Fibroblast of skin of right biceps (primary cell): ENCODE measurements at places on chromosomes 11 and 22.

DNA sequence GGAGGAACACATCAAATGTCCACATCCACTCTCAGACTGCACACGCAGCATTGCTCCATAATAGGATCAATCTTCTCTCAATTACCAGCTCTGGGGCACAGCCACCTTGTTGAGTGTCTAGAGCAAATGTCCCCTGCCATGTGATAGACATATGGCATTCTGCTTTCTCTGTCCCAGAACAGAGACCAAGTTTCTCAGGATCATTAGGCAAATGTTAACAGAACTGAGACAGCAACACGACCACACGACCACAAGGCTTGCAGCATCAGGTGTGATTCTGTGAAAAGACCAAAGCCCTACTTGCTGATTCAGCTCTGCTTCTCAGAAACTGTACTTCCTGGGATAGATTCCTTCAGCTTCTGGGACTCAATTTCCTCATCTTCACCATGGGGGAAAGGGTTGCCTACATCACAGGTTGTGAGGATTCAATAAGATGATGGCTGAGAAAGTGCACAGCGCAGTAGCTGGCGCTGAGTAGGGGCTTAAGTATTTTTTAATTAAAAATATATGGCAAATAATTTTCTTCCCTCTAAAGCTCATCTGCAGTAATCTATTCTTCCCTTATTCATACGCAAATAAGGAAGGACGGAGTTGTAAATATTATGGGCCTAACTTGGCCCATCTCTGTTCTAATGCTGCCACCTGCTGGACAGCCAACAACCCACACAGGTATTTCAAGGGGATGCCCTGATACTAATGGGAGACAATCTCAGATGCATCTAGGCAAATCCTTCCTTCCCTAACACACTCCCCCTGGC lies 54.3 kb upstream of the USP47 start:
- peak; percentile 69 for DNase-seq

DNA sequence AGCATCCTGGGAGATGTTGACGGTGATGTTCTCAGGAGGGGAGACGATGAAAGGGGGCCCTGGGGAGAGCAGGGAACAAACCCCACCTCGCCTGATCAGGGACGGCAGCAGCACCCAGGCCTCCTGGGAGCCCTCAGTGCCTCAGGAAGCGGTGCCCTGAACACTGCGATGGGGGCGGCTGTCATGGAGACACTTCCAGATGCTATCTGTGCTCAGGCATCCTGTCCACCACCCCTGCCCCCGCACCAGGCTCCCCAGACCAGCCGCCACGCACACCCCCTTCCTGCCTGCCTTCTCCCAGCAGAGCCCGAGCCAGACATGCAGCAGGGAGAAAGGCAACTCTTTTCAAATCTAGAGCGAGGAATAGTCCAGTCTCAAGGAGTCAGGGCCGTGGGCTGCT lies 20.6 kb downstream of the IGSF9B start:
- no peak for DNase-seq

DNA sequence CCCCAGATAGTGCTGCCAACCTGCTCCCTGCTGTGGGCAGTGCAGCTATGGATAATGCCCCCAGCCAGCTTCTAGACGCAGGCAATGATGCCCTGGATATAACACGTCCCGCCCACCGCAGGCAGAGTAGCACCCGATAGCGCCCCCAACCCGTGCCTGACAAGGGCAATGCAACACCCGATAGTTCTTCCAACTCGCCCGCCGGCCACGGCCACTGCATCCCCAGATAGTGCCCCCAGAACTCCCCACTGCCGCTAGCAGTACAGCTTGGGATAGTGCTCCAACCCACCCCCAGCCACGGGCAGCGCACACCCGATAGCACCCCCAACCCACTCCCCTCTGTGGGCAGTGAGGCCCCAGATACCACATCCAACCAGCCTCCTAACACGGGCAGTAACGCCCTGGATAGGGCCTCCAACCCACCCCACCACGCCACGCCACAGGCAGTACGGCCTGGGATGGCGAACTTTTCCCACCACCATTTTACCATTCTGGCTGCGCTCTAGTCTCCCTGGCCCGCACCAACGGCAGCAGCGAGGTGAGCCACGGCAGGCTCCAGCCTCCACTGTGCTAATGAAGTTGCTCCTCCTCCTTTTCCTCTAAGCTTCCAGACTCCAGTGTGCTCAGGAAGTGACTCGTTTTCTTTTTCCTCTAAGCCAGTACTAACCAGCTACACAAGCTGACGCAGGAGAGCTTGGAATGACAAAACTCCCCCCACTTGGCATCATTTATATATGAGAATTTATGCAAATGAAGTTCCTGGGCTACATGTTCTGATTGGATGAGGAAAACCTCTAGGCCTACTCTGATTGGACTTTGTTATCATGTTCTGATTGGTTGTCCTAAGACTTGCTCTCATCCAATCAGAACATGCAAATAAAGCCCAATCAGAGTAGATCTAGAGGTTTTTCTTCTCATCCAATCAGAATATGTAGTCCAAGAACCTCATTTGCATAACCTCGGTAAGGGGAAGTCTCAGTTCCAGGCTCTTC lies 3.0 kb upstream of the RFPL3 start:
- DNase-seq: peak; percentile 76

DNA sequence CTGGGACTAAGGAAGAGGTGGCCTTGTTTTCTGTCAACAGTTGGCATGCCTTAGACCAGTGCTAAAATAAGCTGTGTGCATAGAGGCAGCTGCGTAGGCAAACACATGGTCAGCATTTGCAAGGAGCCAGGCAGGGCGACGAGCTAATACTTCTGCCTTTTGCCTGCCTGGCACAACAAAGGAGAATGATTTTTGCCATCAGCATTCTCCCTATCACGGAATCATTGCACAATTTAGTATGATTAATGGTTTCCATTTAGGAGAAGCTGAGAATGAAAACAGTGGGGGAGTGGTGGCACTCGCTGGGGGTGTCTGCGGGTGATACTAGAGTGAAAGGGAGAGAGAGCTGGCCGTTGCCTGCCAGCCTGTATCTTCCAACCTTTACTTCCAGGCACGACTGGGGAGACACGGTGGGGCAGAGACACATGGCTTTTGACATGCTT lies 336.0 kb downstream of the CADM1 start:
- DNase-seq: peak; percentile 24

DNA sequence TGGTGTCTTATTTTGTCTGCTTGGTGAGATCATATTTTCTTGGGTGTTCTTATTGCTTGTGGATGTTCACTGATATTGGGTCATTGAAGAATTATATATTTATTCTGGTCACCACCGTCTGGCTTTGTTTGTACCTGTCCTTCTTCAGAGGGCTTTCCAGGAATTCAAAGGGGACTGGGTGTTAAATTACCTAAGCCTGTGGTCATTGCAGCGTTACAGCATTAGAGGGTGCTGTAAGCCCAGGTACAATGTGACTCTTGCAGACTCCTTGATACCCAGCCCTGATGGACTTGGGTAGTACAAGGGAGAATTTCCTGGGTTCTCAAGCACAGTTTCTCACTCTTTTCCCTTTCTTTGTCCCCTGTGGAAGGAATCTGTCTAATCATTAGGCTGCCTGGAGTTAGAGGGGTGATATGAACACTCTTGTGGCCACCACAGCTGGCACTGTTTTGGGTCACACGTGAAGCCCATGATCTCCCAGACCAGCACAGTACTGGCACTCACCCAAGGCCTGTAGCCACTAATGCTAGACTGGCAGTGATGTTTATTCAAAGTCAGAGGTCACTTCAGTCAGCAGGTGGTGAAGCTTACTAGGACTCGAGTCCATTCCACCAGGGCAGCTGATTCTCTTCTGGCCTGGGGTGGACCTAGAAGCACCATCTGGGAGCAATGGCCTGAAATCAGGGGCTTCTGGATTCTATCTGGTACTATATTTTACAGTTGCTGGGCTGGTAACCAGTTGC lies 56.1 kb upstream of the NARS2 start:
- no peak for DNase-seq

DNA sequence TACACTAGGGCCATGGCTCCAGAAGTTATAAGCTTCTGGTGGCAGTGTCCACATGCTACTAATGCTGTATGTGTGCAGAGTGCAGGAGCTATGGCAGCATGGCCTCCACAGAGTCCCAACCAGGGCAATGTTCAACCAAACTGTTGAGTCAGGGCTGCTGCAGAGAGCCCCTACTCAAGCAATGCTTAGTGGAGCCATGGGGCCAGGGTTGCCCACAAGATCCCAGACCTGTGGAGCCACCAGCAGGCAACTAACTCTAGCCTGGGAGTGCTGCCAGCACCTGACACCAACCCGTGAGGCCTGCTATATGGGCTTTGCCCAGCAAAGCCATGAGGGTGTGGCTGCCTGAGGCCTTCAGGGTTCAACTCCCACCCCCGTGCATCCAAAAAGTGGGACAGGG lies 655.2 kb downstream of the TBC1D22A start:
- no peak for DNase-seq

DNA sequence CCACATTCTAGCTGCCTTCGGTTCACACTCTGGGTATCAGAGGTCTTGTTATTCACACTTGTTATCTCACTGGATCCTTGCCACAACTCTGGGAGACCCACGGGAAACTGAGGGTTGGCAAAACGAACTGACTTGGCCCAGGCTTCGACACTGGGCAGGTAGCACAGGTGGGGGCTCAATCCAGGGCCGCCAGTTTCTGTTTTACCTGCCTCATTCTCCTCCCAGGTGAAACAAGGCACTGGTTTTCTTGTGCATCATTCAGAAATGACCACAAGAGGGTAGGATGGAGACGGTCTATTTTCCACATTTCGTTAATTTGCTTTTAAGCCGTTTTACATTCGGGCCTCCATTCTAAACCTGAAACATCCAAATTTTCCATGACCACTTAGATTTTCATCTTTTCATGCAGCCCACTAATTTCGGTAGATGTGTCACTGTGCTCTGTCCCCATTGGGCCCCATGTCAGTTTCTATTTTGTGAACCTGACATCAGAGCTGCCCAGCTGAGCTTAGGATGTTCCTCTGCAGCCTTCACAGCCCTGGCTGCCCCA lies 108.1 kb downstream of the KIAA1671 start:
- DNase-seq: no peak

DNA sequence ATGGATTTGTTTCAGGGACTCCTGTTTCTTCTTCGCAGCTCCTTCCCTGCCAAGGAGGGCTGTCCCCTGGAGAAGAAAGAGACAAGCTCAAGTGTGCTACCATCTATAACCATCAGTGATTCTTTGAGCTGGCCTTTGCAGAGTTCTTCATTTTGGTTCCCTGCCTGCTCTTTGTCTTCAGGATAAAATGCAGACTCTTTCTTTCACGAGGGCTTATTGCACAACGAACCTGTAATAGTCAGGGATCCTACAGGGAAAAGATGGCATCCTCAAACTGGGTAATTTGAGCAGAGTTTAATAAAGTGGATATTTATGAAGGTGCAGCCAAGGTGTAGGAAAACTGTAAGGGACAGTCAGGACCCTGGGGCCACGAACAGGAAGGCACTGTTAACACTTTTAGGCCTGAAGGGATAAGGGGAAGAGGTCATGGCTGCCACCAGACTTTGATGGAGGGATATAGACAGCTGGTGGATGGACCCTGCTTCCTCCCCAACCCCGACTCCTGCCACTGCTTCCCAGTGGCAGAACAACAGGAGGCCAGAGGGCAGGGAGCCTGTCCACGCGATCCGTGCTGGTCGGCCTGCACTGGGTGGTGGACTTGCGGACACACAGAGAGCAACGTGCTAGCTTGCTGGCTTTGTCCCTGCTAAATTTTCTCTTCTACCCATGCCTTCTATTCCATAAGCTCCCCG lies 767.0 kb downstream of the NTM start:
- no peak for DNase-seq

DNA sequence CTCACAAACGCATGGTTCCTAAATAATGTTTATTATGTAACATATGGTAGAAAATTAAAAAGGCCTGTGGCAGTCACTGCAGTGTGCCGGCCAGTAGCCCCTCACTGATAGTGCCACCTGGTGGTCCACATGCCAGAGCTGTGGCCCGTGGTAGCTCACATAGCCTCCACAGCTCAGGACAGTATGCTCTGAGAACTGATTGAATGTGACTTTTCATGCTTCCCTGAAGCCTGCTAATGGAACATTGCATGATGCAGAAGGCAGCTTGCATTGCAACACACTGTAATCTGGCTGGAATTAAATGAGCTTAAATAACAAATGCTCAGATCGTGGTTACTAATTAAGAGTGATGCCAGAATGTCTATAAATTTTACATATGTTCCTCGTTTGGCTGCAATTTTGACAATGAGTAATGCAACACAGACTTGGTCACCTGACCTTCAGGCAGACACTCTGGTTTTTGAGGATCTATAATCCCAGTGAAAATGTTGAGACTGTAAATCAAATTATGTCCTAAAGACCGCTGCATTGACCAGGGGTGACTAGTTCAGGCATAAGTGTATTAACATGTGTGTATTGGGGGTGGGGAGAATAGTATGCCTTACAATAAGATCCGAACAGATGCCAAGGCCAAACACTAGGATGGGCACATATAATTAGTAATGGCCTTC lies 566.4 kb downstream of the METTL15 start:
- peak; percentile 90 for DNase-seq

DNA sequence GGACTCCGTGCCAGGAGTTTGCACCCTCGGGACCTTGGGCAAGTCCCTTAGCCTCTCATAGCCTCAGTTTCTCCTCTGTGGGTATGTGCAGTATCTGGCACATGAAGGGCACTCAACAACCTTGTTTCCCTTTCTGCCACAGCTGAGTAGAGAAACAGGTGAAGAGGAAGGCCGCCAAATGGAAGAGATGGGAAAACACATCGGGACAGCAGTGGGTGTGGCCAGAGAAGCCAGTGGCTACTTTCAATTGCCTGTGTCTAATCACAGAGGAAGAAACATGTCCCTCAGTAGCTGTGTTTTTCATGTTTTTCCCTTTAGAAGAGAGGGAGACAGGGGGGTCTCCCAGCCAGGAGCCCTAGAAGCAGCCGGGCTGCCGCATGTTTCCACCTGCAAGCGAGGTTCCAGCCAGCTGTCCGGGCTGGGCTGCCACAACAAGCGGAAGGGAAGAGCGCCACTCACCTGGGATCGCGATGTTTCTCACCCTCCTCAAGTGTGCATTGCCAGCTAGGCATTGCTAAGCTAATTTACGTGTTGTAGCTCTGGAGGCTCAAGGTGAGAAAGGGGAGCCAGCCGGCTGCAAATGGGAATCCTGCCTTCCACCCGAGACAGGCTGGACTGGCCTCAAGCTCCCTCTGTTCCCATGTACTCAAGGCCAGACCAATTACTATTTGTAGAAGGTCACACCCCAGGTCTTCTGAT lies 16.7 kb downstream of the ASPHD2 start:
- DNase-seq: no peak

DNA sequence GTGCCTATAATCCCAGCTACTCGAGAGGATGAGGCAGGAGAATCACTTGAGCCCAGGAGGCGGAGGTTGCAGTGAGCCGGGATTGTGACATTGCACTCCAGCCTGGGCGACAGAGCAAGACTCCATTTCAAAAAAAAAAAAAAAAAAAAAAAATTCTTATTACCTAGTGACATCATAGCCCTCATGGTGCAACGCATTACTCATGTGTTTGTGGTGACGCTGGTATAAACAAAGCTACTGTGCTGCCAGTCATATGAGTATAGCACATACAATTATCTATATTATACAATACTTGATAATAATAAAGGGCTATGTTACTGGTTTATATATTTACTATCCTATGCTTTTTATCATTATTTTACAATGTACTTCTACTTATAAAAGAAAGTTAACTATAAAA lies 41.2 kb downstream of the OR2AT4 start:
- DNase-seq: no peak
